Daoy (cell line): ENCODE measurements at places on chromosomes 5 and 9. TPM values are rescaled to one million over a fixed set of nuclear protein-coding genes. Genes with fewer than 3 reads are reported as not detected.

DNA sequence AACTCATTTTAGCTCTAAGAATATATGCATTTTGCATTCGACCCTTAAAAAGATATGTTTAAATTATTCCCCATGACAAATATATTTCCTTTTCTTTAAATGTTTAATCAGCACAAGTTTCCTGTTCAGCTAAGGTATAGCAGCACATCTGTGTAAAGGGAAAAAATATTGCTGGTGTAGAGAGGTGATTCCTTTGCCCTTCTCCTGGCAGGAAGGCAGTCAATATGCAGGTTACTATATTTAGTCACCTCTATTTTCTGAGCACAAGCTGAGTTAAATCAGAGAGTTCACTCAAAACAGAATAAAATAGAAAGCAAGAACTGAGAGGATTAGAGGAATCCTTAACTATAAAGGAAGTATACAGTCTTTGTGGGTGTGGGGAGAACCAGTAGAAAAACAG, 274.4 kb upstream of the PCSK5 start:
- no peak for DNase-seq

DNA sequence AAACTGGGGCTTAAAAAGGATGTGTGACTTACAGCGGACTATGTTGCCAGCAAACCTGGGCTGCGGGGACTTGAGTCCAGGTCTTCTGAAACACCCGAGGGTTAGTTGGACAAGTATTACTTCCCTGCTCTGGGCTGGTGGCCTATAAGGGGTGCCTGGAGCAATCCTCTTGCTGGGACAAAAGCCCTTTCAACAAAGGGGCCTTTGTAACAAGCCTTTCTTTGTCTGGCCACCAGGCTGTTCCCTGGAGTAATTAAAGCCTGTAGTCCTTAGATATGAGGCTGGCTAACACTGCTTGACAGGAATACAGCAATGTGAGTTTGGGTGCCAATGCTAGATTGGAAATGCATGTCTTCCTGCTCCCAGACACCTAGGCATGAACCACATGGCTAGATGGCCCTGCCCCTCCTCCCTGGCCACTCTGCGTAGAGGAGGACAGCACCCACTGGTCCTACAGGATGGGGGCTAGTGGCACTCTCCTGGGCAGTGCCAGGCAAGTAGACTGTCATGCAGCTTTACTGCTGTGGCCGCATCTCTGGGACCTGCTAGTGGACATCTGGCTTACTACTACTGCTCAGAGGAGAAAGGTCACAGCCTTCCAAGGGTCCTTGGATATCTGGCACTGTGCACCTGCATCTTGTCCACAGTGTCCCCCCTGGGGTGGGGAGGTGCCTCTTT, 343.1 kb downstream of the ZSWIM6 start:
- DNase-seq: no peak

DNA sequence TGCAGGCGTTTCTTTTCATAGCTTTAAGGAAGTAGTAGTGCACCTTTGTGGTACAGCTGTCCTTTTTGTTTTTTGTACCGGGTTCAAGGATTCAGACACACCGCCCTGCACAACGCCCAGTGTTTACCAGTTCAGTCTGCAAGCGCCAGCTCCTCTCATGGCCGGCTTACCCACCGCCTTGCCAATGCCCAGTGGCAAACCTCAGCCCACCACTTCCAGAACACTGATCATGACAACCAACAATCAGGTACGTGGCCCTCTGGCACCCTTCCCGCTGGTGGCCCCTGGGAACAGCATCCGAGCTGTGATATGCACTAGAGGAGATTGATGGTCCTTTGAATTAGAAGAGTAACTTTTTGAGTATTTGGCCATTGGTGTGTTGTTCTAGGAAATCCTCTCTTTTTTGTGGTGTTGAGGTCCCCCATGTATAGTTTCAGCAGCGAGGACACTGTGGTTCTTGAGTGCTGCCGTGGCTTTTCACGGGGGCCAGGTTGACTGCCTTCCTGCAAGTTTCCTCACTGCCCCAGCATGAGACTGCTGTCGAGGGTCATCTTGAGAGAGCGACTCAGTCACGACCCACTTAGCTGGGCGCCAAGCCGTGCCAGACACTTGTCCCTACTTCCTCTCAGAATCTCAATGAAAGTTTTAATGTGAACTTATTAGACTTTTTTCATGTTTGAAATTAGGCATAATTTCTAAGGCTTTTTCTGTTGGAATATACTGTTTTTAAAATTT, 37.9 kb downstream of the TENT4A start:
- no peak for DNase-seq

DNA sequence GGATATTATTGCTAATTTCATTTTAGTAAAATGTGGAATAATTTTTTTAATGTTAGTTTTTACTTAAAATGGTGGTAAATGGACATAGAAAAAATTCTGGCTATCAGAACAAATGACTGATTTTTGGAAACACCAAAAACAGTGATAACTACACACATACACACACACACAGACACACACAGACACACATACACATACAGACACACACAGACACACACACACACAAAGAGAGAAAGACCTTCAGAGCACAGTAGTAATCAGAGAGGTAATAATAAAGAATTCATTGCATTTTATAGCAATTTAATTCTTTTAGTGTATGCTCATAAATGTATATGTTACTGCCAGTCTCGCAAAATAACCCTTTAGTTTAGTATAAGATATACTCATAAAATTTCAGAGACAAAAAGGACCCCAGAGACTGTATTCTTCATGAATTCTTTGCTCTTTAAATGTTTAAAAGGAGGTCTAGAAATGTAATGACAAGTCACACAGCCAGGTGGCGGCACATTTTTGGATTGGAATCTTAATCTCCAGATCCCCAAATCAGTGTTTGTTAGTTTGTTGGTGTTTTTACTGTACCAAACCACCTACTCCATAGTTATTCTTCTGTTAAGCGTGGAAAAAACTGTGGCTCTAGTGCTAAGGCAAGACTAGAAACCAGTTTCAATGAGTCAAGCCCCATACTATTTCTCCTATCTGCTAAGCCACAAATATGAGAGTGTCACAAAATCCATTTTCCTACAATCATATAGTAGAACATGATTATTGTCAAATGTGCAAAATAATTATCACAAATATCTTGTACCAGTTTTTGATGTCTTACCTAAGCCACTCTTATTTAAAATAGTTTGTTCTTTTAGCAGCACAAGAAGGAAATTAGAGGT, 109.9 kb downstream of the EDIL3 start:
- DNase-seq: peak; percentile 29

DNA sequence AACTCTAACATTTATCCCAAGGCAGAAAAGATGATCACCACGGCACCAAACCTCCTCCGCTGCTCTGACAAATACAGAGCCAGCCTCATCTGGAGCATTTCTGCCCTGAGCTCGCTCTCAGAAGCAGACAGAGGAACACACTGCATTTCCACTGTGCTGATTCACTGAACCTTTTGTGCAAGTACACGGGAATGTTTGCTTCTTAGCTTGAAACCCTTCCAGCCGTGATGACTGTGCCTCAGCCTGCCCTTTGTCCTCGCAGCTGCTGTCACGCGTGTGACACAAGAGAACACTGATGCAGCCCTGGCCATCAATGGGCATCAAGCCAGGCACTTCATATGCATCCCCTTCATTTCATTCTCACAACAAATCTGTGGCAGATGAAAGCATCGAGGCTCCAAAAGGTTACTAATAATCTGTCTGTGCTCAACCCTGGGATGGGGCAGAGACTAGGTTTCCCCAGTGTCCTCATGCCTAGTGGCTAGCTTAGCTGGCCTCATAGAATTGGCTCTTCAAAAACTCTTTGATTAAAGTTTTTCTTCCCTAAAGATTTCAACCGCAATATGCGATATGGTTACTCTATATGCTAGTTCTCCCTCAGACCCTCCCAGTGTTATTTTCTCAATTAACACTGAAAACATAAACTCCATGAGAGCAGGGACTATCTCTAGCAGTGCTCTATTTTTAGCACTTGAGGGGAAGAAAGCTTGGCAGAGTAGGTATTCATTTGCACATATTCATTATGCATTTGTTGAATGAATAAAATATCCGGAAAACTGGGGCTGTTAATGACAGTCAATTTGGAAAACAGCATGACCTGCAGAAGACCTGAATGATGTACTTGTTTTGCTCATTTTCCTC, 7.3 kb downstream of the CDC14B start:
- DNase-seq: peak; percentile 82

GRCh38 chr5:55672477-55672911, 39.6 kb downstream of the SLC38A9 start:
- DNase-seq: no peak

- peak; percentile 44 for DNase-seq
These were observed 18.4 kb downstream of the ENG start for GRCh38 chr9:127835991-127836516.

DNA sequence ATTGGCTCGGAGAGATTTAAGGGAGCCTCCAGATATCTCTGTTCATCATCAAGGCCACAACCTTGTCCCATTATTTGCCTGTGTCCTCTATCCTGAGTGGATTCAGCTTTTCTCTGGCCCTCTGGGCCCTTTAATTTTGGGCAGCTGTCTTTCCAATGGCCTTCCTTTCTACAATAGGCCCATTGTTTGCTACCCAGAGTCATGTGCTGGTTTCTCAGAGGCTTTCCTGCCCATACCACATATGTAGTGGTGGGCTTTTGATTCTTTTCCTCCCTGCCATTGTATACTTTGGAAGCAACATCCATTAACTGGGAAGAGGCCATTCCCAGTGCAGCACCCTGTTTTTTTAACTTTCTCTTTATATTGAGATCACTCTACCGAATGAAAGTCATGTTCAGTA, 233.9 kb upstream of the SGCD start:
- no peak for DNase-seq

GRCh38 chr9:25396828-25397227, 281.4 kb downstream of the TUSC1 start:
- DNase-seq: no peak

Gene INSL4
- not detected in 2 replicates for total RNA-seq

Gene SH2D3C
- not detected in 2 replicates for total RNA-seq
